Type B pancreatic cell (in vitro differentiated cells): ENCODE measurements at places on chromosomes 1 and 21.

DNA sequence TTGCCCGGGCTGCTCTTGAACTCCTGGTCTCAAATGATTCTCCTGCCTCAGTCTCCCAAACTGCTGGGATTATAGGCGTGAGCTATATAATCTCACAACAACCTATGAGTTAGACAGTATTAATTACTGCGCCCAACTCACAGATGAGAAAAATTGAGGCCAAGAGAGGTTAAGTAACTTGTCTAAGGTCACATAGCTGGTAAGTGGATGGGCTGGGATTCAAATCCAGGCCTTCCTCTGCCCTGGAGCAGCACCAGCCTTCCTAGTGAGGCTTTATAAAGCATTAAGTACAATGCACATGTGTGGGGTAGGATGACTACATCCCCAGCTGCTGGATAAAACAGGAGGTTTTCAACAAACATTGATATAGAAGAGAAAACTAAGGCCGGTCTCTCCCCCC, 15.1 kb downstream of the E2F2 start:
- no peak for DNase-seq

GRCh38 chr1:63408331-63408730, 40.9 kb downstream of the ALG6 start:
- no peak for DNase-seq

DNA sequence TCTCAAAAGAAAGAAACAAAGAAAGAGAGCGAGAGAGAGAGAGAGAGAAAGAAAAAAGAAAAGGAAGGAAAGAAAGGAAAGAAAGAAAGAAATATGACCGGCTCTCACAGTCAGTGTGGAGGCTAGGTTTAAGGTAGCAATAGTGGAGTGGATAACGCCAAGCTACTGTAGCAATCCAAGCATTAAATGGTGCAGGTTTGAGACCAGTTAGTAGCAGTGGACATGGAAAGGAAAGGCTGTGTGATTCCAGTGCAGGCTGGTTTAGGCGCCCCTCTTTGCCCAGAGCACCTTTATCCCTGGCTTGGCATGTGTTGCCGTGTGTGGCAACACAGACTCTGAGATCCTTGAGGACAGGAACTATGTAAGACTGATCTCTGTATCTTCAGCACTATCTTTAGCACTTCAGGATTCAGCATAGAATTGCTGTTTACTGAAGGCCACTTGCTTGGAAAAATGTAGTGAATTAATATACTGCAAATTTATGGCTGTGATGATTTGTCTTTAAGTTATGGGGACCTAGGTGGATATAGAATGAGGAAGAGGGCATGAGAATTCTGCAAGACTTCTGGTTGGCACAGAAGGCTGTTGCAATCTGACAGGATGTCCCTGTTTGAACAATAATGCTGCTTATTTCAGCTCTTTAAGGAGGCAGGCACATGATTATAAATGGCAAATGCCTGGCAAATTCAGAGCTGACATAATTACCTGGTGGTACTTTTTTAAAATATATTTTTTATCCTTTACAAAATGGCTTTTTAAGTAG, 10.8 kb upstream of the OSBPL9 start:
- DNase-seq, result no peak

GRCh38 chr1:202568826-202569225, 141.4 kb downstream of the SYT2 start:
- no peak for DNase-seq
